ENCODE measurements at places on chromosomes 7 and 10. TPM values are rescaled to one million over a fixed set of nuclear protein-coding genes. Genes with fewer than 3 reads are reported as not detected.

- peak; percentile 45 for DNase-seq
- no peaks in the 10 kb centered on the region for H3K4me1 ChIP-seq
- no peak overlapping the region for H3K27ac ChIP-seq
- no peaks in the 10 kb centered on the region for H3K27me3 ChIP-seq
These were observed 95.3 kb downstream of the HDAC9 start for GRCh38 chr7:18590744-18591340.

The CPA4 gene
- 3.1 TPM for total RNA-seq

DNA sequence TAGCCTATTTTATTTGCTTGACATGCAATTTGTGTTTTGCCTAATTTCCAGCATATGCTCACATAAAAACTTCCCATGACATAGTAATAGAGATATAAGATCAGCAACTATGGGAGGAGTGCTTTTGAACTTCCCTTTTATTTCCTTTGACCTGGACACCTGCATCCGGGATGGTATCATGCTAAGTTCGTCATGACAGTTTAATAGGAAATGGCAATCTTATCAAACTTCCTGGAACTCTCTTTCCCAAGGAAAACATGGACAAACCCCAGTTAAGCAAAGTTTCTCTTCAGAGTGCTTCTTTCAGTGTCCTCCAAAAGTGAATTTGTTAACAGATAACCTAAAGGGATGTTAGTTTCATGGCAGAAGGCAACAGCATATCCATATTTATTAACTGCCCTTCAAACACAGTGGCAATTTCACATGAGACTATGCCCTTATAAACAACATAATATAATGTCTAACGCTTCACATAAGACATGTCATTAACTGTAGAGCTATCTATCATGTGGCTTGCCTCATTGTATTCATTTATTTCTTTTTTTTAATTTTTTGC is 474.7 kb upstream of the SEMA3A start:
- DNase-seq, result no peak
- H3K4me3 ChIP-seq, result no peak overlapping the region
- no peaks in the 10 kb centered on the region for H3K4me1 ChIP-seq
- H3K27ac ChIP-seq, result no peak overlapping the region

The CALCR gene
- total RNA-seq, result 0.10 TPM

The ATRNL1 gene
- total RNA-seq, result 17.1 TPM

DNA sequence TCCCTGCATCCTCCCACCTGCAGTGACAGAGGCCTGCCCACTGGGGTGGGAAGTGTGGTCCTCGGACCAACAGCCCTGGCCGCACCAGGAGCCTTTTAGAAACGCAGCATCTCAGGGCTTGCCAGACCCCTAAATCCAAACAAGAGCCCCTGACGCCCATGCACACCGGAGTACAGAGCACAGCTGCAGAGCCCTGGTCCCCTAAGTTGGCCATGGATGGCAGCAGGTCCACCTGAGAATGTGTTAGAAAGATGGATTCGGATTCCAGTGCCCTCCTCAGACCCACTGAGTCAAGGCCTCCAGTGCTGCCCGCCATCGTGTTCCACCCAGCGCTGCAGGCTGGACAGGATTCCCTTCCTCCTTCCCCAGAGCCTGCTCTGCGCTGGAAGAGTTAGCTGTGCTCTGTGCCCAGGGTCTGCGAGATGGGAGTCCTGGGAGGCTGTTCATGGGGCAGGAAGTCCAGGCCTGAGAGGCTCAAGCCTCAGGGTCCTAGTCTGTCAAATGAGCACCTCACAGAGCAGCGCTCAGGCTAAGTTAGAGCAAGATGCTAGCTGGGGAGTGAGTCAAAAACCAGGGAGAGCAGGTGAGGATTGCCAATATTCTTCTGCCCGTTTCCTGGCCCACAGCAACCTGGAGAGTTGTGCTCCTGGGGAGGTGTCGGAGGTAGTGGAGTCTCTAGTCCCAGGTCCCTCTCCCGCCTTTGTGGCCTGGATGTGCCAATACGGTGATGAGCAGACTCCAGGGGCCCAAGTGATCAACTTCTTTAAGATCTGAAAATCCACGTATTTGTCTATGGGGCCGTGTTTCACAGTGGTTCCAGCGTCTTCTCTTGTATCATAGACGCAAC is 95.9 kb upstream of the GPR26 start:
- peaks cover 16% of the 10 kb centered on the region for H3K27me3 ChIP-seq
- no peak for DNase-seq
- no peak overlapping the region for H3K27ac ChIP-seq
- H3K4me1 ChIP-seq, result no peaks in the 10 kb centered on the region

DNA sequence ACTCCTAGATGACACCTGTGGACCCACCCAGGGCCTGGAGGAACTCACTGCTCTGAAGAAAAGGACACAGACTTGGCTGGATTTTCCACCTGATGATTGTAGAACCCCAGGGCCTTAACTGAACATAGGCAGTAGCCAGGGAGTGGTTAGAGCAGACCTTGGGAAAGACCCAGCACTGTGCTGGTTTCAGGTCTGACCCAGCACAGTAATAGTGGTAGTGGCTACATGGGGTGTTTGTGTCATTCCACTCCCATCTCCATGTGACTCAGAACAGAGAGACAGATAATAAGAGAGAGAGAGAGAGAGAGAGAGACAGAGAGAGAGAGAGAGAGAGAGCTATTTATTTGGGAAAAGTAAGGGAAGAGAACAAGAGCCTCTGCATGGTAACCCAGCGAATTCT is 239.1 kb upstream of the MEOX2 start:
- no peak overlapping the region for H3K27ac ChIP-seq
- no peaks in the 10 kb centered on the region for H3K4me1 ChIP-seq
- no peaks in the 10 kb centered on the region for H3K36me3 ChIP-seq
- H3K4me3 ChIP-seq, result no peak overlapping the region
- DNase-seq, result no peak
- no peaks in the 10 kb centered on the region for H3K27me3 ChIP-seq

The EPHA1 gene
- total RNA-seq, result 0.39 TPM

DNA sequence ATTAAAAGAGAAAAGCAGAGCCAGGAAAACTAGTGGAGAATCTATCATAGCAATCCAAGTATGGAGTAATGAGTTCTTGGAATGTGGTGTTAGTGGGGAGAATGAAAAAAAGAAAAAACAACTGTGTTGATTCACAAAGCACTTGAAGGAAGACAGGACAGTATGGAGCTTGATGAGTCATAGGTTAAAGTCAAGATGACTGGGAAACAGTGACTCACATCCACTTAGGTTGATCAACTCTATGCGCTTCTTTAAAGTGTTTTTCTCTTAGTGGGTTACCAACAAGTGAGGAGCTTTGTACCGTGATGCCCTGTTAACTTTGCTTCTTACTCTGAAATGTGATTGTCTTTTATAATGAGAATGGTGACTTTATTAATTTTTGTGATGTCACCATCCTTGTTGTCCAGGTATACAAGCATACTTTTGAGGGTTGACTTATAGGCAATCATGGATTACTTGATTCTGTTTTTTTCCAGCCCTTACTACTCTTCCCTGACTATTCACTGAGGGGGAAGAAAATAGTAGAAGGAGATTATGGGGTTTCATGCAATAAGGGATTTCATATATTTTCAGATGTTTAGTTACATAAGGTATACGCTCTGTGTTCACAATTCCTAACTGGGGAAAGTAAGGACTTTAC is 32.1 kb upstream of the MDFIC start:
- H3K36me3 ChIP-seq, result no peaks in the 10 kb centered on the region
- DNase-seq, result peak; percentile 69
- no peaks in the 10 kb centered on the region for H3K27me3 ChIP-seq
- no peaks in the 10 kb centered on the region for H3K4me1 ChIP-seq

GRCh38 chr10:67224553-67224952 is 298.7 kb downstream of the LRRTM3 start:
- no peak overlapping the region for H3K4me3 ChIP-seq
- no peak overlapping the region for H3K27ac ChIP-seq
- no peak for DNase-seq
- no peaks in the 10 kb centered on the region for H3K36me3 ChIP-seq

GRCh38 chr7:24956021-24956420 is 24.0 kb downstream of the OSBPL3 start:
- no peaks in the 10 kb centered on the region for H3K27me3 ChIP-seq
- DNase-seq, result no peak
- no peaks in the 10 kb centered on the region for H3K4me1 ChIP-seq
- no peak overlapping the region for H3K27ac ChIP-seq
- H3K36me3 ChIP-seq, result no peaks in the 10 kb centered on the region

DNA sequence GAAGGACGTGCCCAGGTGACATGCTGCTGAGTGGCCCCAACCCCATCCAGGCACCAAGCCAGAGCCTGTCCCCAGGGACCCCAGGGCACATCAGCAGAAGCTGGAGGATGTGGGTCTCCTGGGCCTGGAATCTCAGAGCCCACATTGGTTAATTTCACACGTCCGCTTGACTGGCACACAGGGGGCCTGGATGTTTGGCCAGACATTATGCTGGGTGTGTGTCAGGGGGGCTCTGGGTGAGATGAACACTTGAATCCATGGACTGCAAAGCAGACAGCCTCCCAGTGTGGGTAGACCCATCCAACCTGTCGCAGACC is 79.1 kb upstream of the RET start:
- no peaks in the 10 kb centered on the region for H3K4me1 ChIP-seq
- H3K36me3 ChIP-seq, result no peaks in the 10 kb centered on the region
- no peaks in the 10 kb centered on the region for H3K27me3 ChIP-seq
- H3K27ac ChIP-seq, result no peak overlapping the region

The SFTPA1 gene
- 3.8 TPM for total RNA-seq

- H3K27ac ChIP-seq, result no peak overlapping the region
- H3K4me1 ChIP-seq, result no peaks in the 10 kb centered on the region
- H3K4me3 ChIP-seq, result no peak overlapping the region
- H3K27me3 ChIP-seq, result no peaks in the 10 kb centered on the region
These were observed 19.7 kb downstream of the RPS24 start for GRCh38 chr10:78053211-78053868.

- no peaks in the 10 kb centered on the region for H3K4me1 ChIP-seq
- no peak overlapping the region for H3K4me3 ChIP-seq
- H3K27ac ChIP-seq, result no peak overlapping the region
- no peak for DNase-seq
- no peaks in the 10 kb centered on the region for H3K27me3 ChIP-seq
These were observed 5.4 kb upstream of the TRPV6 start for GRCh38 chr7:142890874-142891485.

The METTL27 gene
- total RNA-seq, result 3.4 TPM

DNA sequence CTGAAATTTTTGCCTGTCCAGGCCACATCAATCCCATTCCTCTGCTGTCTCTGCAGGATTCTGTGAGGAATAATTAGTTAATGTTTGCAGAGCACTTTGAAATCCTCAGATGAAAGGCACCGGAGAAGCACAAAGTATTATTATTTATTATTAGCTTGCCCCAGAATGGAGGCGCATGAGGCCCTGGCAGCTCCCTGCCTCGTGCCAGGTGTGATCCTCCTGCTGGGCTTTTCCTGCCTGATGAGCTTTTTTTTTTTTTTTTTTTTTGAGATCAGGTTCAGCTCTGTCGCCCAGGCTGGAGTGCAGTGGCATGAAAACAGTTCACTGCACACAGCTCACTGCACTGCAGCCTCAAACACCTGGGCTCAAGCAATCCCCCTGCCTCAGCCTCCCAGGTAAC is 65.2 kb downstream of the TCF7L2 start:
- peaks cover 67% of the 10 kb centered on the region for H3K4me1 ChIP-seq
- no peak for DNase-seq
- no peak overlapping the region for H3K4me3 ChIP-seq
- H3K27me3 ChIP-seq, result no peaks in the 10 kb centered on the region
- H3K36me3 ChIP-seq, result no peaks in the 10 kb centered on the region

DNA sequence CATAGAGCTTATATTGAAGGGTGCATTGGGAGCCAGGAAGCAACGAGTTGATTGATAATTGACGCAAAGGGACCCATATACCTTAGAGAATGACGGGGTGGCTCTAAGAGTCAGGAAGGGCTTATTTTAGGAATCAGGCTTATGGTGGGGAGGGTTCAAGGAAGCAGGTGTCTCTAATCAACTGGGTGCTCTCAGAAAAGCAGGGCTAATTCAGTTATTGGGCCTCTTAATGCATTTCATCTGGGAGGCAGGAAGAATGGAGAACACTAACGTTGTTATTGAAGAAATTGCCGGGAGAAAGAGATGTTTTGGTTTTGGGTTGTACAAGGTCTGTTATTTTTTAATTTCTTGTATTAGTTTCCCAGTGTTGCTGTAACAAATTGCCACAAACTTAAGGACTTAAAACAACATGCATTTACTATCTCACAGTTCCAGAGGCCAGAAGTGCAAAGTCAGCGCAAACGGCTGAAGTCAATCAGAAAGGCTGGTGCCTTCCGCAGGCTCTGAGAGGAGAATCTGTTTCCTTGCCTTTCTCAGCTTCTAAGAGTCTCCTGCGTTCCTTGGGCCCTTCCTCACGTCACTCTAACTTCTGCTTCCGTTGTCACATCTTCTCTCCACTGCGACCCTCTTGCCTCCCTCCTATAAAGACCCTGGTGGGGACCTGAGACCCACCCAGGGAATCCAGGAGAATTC is 328.4 kb upstream of the C7orf33 start:
- no peak overlapping the region for H3K27ac ChIP-seq
- no peak overlapping the region for H3K4me3 ChIP-seq
- no peaks in the 10 kb centered on the region for H3K4me1 ChIP-seq
- H3K36me3 ChIP-seq, result no peaks in the 10 kb centered on the region
- H3K27me3 ChIP-seq, result no peaks in the 10 kb centered on the region

GRCh38 chr7:115476671-115477181 is 553.8 kb downstream of the TFEC start:
- H3K4me3 ChIP-seq, result no peak overlapping the region
- no peaks in the 10 kb centered on the region for H3K4me1 ChIP-seq
- no peak overlapping the region for H3K27ac ChIP-seq

The DLX5 gene
- not detected for total RNA-seq

- H3K4me3 ChIP-seq, result no peak overlapping the region
- no peak for DNase-seq
- H3K4me1 ChIP-seq, result no peaks in the 10 kb centered on the region
- no peaks in the 10 kb centered on the region for H3K36me3 ChIP-seq
- no peaks in the 10 kb centered on the region for H3K27me3 ChIP-seq
These were observed 64.9 kb upstream of the GPR22 start for GRCh38 chr7:107404740-107405537.

DNA sequence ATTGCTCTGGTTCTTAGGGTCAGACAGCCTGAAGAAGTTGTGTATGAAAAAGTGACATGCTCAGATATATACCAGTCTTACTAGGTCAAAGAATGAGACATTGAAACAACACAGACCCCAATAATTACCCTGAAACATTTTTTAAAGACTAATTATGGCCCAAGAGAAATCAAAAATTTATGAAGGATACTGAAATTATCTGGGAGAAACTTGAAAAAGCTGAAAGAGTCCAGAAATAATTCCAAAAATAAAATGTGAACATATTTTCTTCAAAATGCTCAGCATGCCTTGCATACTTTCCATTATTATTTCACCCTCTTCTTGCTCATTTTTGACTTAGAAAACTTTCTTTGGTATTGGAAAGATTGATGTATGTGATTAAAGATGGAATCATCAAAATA is 198.9 kb upstream of the CCDC6 start:
- no peak overlapping the region for H3K27ac ChIP-seq
- no peak overlapping the region for H3K4me3 ChIP-seq
- no peaks in the 10 kb centered on the region for H3K4me1 ChIP-seq
- H3K36me3 ChIP-seq, result no peaks in the 10 kb centered on the region

The TMEM225B gene
- total RNA-seq, result 0.31 TPM

DNA sequence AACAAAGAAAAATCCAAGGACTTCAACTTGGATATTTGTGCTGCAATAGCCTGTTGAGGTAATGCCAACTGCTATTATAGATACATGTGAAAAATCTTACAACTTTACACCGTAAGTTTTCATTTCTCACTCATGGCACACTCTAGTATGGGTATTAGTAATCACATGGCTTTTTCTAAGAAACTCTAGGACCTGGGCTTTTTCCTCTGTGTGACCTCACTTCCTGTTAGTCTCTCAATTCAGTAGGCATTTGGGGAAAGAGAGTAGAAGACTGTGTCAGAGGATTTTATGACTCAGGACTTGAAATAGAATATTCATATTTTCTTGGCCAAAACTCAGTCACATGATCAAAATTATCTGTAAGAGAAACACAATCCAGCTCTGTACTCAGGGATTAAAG is 1049.9 kb downstream of the REEP3 start:
- H3K27ac ChIP-seq, result no peak overlapping the region
- no peak for DNase-seq
- no peaks in the 10 kb centered on the region for H3K36me3 ChIP-seq
- no peaks in the 10 kb centered on the region for H3K27me3 ChIP-seq

Data from Panc1 (cell line).